ENCODE measurements at places on chromosomes 2 and 18.

- DNase-seq: no peak
Observed at GRCh38 chr2:218400167-218400929, 680 bp downstream of the CTDSP1 start.

DNA sequence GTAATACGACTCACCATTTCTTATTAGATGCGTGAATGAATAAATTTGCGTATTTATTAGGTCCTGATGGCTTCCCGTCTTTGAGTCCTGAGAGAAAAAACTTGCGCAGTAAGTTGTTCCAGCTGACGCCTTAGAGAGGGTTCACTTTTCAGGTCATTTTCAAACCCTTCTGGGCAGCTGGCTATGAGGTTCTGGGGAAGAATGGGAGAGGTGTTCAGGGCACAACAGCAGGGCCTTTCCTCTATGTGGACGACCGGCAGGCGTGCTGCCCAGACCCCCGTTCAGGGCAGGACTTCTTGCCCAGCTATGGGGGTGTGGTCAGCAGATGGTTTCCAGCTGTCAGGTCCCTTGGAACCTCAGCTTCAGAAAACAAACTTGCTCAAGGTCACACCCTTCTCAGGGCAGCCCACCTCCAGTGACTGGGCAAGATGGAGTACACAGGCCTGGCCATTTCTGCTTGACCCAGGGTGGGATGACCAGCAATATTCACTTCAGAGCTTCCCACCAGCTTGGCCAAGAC is 61.1 kb upstream of the TNP1 start:
- no peak for DNase-seq

GRCh38 chr2:34729845-34730244 is 1130.7 kb upstream of the FAM98A start:
- no peak for DNase-seq

- no peak for DNase-seq
Observed at GRCh38 chr2:239195318-239195871, 205.4 kb downstream of the HDAC4 start.

GRCh38 chr2:157486596-157487270 is 42.8 kb upstream of the CYTIP start:
- DNase-seq: no peak

DNA sequence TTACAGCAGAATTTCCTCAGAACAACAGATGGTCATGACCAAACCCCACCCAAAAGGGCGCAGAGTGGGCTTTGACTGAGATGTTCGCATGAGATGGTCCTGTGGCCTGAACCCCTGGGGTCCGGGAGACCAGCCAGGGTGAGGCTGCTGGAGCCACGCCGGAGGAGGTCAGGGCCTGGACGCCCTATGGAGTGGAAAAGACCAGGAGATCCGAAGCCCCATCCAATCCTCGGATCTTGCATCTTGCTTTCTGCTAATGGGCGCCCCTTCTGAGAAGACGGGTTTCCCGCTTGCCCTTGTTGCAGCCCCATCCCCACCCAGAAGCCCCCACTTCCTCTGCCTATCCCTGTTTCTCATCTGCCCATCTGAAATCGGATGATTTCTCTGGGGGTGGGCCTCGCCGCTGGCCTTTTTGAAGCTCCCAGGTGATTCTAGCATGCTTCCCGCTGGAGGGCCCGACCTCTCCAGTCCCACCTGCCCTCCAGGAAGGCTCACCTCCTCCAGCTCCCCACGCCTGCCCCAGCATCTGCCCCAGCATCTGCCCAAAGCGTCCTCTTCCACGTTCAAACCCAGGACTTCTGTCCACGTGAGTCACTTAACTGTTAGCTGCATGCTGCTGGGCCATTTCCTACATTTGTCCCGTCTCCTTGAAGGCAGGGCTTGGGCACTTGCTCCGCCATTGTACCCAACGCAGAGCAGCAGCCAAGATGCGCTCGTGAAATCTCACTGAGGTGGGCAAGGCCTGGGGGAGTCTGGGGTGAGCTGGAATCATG is 4.3 kb upstream of the CNDP1 start:
- DNase-seq: no peak

GRCh38 chr2:113755835-113756354 is 547 bp downstream of the SLC35F5 start:
- no peak for DNase-seq

- DNase-seq: no peak
Observed at GRCh38 chr18:69755041-69755440, 192.6 kb downstream of the CD226 start.

DNA sequence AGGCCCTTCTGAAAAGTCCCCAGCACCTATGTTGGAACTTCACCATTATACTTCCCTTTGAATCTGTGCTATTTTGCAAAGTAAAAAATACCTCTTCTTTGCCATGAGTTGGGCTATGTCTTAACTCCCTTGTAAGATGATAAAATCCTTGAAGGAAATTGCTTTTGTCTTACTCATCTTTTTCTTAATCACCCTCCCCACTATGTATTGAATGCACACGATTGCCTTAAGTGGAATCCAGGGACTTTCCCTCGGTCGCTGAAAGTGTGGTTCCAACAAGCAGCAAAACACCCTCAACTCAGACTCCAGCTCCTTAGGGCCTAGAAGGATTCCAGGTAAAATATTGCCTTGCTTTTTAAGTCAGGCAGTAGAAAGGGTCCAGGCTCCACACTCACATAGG is 173.2 kb upstream of the ARL4C start:
- no peak for DNase-seq

- no peak for DNase-seq
Observed at GRCh38 chr2:18788592-18788991, 199.2 kb upstream of the NT5C1B start.

GRCh38 chr2:109531221-109531620 is 82.5 kb downstream of the SEPTIN10 start:
- no peak for DNase-seq

DNA sequence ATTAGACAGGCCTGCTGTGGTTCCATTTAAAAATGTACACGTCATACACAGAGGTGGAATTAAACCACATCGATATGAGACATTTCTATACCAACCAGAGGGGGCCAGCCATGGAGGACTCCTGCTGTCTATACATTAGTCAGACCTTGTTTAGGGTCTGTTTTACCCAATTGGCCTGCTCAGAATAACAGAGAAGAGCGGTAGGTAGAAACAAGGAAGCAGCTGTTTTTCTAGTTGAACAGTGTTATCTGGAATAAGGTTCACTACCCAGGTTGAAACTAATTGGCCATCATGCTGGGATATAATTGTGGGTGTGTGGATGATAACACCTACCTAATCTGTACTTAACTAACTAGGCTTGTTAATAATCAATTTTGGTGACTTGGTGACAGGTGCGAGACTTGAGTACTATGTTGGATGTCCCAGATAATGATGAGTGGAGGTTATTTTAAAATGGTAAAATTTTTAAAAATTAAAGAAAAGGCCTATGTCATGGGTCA is 47.5 kb downstream of the RHBDD1 start:
- DNase-seq: no peak

GRCh38 chr2:118569876-118570535 is 277.4 kb downstream of the EN1 start:
- no peak for DNase-seq

DNA sequence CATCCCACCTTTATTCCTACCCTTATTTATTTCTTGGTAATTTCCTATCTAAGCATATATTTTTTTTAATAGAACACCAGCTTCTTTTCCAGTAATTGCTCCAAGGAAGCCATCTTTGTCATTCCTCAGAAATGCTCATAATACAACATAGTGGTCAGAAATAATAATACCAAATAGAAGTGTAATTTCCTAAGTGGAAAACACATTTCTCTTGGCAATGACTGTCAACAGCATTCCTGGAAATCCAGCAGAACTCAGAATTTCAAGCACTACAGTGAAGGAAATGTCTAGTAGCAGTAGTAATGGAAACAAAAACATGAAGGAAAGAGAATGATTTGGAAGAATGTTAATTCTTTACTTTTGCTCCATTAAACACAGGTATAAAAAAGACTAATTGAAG is 56.6 kb downstream of the GDF7 start:
- DNase-seq: no peak

DNA sequence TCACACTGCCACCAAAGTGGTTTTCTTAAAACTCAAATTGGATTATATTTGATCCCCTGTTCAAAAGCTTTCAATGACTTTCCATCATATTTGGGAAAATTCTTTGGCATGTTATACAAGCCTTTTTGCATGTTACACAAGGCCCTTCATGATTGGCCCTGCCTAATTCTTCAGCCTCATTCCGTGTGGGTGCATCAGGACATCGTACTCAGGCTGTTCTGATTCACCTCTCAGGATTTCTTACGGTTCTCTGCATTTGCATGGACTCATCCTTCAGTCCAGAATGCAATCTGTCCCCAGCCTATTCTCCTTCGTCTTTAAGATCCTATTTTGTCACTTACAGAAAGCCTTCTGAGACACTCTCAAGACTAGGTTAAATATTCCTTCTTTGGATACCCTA is 107.8 kb downstream of the LYPD1 start:
- DNase-seq: no peak

DNA sequence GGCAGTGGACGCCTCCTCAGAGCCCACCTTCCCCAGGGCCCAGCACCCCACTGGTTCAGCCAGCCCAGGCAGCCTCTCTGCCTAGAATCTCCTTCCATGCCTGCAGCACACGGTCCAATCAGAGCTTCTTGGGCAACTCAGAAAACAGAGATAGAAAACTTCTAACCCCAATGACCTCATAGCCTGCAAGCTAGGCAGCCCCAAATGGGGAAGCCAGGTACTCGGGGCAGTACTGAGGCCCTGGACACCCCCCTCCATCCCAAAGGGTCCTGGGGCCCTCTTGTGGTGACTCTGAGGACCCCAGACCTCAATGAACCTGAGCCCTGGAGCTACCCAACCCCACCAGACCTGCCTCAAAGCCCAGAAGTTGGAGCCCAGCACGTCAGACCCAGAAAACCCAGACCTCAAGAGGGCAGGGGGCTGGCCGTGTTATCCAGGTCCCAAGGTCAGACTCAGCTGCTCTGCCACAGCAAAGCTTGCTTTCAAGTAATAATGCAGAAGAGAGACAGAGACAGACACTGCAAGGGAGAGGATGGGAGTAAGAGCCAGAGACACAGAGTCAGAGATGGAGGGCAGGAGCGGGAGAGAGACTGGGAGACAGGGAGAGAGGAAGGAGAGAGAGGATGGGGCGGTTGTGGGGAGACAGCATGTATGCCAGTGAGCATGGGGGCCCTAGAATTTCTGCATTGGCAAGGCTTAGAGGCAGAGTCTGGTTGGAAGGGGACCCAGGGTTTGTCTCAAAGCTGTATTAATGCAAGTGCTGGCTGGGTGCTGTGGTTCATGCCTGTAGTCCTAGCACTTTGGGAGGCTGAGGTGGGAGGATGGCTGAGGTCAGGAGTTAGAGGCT is 28.2 kb downstream of the SERTAD2 start:
- no peak for DNase-seq

GRCh38 chr2:18701981-18702380 is 112.6 kb upstream of the NT5C1B start:
- DNase-seq: no peak

DNA sequence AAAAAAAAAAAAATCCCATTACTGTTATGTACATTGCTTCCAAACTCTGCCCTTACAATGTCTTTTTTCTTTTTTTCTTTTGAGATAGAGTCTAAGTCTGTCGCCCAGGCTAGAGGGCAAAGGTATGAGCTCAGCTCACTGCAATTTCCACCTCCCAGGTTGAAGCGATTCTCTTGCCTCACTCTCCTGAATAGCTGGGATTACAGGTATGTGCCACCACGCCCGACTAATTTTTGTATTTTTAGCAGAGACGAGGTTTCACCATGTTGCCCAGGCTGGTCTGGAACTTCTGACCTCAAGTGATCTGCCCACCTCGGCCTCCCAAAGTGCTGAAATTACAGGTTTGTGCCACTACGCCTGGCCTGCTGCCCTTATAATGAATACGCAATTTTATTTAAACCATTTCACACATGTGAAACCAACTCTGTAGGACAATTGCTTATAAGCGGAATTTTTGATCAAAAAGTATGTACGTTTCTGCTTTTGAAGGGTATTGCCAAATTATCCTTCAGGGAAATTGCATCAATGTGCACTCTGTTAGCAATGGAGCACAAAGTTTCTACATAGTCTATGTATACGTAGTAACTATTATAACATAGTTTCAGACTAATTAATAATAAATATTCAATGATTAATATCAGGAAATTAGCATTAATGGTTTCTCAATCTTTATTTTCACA is 55.7 kb upstream of the ACTR3 start:
- no peak for DNase-seq

DNA sequence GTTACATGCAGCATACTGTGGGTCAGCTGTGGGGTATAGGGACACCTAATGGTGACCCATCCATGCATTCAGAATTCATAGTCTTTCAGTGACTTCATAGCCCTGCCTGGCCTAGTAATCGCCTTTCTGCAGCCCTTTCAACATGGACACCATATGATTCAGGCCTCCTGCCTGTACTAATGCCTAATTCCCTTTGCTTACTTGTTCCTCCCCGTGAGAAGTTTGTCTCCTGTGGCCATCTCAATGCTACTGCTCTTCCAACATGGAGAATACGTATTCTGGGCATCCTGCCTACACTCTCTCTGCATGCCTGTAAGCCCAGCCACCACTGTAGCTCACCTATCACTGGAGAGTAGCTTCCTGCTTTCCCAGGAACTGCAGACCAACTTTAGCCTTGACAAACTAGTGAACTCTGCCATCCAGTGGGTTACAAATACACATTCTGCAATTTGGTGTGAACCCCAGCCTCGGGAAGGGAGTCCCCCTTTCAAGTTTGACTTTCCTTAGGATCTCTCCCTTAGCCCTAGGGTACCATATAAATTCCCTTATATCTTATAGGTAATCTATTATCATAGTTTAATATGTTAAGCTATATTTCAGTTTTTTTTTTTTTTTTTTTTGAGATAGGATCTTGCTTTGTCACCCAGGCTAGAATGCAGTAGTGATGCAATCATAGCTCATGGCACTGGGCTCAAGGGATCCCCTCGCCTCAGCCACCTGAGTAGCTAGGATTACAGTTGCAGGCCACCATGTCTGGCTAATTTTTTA is 22.3 kb downstream of the M1AP start:
- no peak for DNase-seq

- no peak for DNase-seq
Observed at GRCh38 chr2:13193900-13194299, 477.2 kb downstream of the TRIB2 start.

DNA sequence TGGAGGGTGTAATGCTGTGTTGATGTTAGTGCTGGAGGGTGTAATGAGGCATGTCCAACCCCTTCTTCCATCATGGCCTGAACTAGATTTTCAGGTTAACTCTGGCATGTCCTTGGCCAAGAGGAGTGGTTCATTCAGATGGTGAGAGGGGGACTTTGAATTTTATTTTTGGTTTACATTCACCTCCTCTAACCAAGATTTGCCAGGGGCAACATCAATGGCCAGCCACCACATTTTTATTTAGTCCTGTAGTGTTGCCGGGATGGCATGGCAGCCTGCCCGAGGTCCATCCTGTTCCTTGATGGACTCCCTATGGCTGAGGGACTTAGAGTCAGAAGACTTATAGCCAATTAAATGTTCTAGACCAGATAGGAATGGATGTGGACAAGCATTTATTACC is 484.6 kb upstream of the HS6ST1 start:
- DNase-seq: no peak

DNA sequence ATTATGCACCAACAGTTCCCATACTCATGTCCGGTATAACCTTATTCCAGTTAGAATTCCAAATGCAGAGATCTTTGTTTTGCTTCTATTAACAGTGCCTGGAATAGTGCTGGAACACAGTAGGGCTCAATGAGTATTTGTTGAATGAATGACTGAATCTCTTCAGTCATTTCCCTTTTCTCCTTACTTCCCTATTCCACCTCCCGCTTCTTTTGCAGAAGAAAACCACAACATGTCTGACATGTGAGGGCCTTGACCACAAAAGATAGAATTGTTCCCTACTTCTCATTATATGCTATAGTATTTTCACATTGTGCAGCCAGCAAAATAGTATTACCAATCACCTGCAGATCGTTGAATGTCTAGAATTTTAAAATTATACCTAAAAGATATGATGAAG is 19.5 kb upstream of the HNRNPLL start:
- DNase-seq: no peak

Measured in RWPE2 (cell line).